Spleen (tissue), 13 donors: ENCODE measurements at places on chromosomes 2 and 18. TPM values are rescaled to one million over a fixed set of nuclear protein-coding genes. Genes with fewer than 3 reads are reported as not detected.
A peak's percentile ranks its signal among the peaks of the same experiment; 100 is the strongest.

The CNRIP1 gene
- total RNA-seq = 26.4 TPM

The BMPR2 gene
- 52.9 TPM for total RNA-seq

The RFTN2 gene
- total RNA-seq = 4.3 TPM

The SIX3 gene
- not detected for total RNA-seq

- DNase-seq = no peak
Measured at GRCh38 chr2:68784188-68784587, 49.6 kb downstream of the ARHGAP25 start.

- peak; percentile 72 for DNase-seq
Measured at GRCh38 chr2:219526320-219527075, 12.2 kb downstream of the ASIC4 start.

- no peak for DNase-seq
Measured at GRCh38 chr18:9694952-9695495, 13.1 kb upstream of the RAB31 start.

DNA sequence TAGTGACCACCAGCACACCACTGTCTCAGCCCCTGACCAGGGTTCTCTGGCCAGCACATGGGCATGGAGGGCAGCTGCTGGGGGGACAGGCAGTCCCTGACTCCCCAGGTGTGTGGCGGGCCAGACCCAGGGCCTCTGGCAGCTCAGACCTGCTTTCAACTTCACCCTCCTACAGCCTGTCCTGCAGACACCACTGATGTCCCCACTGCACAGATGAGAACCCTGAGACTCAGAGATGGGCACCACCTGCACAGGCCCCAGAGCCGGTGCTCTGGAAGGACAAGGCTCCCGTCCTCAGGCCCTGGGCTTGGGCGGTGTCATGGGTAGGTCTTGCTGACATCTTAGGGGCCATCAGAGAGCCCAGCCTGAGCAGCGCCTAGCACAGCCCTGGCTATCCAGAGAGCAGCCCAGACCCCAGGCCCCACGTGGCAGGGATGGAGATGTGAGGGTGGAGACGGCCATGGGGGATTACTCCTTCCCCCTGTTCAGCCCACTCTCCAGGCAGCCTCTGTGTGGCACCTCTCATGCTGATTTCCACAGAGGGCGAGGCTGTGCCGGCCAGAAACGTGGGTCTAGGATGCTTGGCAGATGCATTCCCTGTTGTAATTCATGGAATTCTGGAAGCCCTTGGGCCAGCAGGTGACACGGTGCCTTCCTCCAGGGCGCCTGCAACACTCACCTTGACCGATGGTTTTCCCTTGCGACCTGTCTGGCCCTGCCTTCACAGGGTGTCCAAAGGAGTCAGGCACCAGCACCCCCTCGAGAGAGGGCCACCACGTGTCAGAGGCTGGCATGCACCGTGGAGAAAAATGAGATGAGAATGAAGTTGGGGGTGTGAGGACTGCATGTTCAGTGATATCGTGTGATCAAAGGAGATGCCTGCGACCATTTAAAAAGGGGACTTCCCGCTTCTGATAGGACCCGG is 61.2 kb upstream of the GLI2 start:
- DNase-seq = no peak

DNA sequence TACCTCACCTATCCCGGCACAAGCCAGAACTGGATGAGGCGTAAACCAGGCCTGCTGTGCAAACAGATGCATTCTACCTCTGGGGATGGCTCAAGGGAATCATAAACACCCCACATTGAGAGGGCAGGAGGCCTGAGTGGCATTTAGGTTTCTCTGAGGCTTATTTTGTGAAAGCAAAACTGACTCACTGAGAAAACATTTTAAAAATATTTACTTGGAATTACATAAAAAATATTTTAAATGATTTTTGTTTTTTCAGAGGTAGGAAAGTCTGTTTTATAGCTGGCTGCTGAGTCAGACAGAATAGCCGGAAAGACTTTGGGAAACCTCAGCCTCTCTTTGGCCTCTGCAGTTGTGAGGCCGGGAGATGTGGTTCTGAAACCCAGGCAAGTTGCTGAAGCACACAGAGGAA is 244.1 kb downstream of the NCKAP5 start:
- no peak for DNase-seq

GRCh38 chr2:235518322-235519090 is 24.7 kb downstream of the AGAP1 start:
- DNase-seq = peak; percentile 75
